ENCODE measurements at places on chromosomes 2 and 18.

DNA sequence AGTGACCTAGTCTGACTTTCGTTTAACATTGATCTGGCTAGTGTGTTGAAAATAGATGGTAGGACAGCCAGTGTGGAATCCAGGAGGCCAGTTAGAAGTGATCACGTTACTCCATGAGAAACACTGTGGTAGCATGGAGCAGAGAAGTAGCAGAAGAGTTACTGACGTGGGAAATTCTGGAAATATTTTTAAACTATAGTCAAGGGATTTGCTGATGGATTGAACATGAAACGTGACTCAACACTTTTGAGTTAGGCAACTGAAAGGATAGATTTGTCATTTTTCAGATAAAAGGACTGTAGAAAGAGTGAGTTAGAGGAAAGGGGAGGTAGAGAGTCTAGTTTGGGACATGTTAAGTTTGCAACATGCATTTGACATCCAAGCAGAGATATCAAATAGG lies 130.4 kb downstream of the IRS1 start:
- no peak for DNase-seq

DNA sequence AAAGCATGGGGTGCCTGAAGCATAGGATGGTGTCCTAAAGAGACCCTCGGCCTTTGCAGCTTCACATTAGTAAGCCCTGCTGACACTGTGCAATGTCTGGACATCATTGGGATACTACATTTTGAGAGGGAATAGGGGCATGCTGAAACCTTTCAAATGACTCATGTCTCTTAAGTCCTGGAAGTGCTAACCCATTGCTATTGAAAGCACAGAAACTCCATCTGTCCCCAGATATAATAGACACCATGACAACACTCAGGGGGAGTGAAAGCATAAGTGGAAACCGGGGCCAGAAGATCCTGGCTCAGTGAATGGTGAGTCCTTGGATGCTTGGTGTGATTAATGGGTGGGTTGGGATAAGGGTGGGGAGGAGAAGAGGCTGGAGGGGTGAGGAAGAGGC lies 595.5 kb upstream of the ID2 start:
- DNase-seq = no peak

GRCh38 chr18:7740821-7741220 lies 173.7 kb downstream of the PTPRM start:
- no peak for DNase-seq

GRCh38 chr2:190791347-190791975 lies 89.2 kb upstream of the GLS start:
- no peak for DNase-seq

Measured in NCI-H2081 treated with DMSO at 0.1 percent for 48 hours (cell line).